ENCODE measurements at places on chromosomes 16 and 17. TPM values are rescaled to one million over a fixed set of nuclear protein-coding genes. Genes with fewer than 3 reads are reported as not detected.

DNA sequence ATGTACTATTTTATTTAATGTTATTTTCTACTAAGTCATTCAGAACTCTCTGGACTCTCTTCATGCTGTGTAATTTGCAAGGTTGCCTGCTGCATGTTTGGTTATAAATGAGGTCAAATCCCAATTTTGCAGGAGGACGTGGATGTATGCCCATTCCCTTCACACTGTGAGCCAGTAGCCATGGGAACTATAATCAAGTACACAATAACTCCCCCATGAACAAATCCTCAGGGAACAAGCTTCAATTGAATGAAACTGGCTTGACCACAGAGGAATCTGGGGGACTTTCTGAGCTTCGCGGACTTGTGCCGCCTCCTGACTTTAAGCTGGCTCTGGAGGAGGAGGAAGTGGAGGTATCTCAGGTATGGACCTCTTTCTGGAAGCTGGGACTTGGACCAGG is 14.6 kb upstream of the KCTD13 start:
- H3K4me1 ChIP-seq = peaks cover 6% of the 10 kb centered on the region
- peak; percentile 10 for DNase-seq
- H3K27me3 ChIP-seq = no peaks in the 10 kb centered on the region
- H3K36me3 ChIP-seq = no peaks in the 10 kb centered on the region
- H3K27ac ChIP-seq = no peak overlapping the region

ELMO3 gene
- polyA plus RNA-seq = not detected

PIRT gene
- polyA plus RNA-seq = not detected

- no peak overlapping the region for H3K4me3 ChIP-seq
- H3K36me3 ChIP-seq = no peaks in the 10 kb centered on the region
- H3K27ac ChIP-seq = no peak overlapping the region
- H3K27me3 ChIP-seq = no peaks in the 10 kb centered on the region
Observed at GRCh38 chr16:81997738-81998137, 13.5 kb downstream of the SDR42E1 start.

GRCh38 chr16:78310990-78311561 is 211.6 kb downstream of the WWOX start:
- no peak for DNase-seq
- no peak overlapping the region for H3K27ac ChIP-seq
- H3K36me3 ChIP-seq = no peaks in the 10 kb centered on the region
- no peaks in the 10 kb centered on the region for H3K4me1 ChIP-seq
- H3K4me3 ChIP-seq = no peak overlapping the region

E4F1 gene
- polyA plus RNA-seq = 0.58 TPM

EVPL gene
- 0.15 TPM for polyA plus RNA-seq

DNA sequence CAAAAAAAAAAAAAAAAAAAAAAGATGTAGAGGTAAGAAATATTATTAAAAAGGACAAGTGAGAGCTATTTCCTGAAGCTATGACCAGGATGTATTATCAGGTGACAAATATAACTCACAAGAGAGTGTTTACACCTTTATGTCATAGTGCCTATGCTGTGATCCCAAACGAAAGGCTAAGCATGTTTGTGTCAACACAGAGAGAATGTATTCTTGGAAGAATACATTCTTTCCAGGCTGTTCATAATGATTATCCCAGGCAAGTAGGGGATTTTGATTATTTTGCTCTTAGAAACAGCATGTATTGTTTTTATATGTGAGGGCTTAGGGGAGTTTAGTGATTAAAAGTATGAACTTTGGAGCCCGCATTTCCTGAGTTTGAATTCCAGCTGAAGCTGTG is 175.0 kb downstream of the SPECC1 start:
- no peaks in the 10 kb centered on the region for H3K27me3 ChIP-seq
- DNase-seq = no peak
- H3K4me1 ChIP-seq = peaks cover 9% of the 10 kb centered on the region
- H3K27ac ChIP-seq = no peak overlapping the region
- no peak overlapping the region for H3K4me3 ChIP-seq
- no peaks in the 10 kb centered on the region for H3K36me3 ChIP-seq

- no peak overlapping the region for H3K4me3 ChIP-seq
- no peaks in the 10 kb centered on the region for H3K36me3 ChIP-seq
- no peak overlapping the region for H3K27ac ChIP-seq
- H3K4me1 ChIP-seq = no peaks in the 10 kb centered on the region
- no peak for DNase-seq
Observed at GRCh38 chr16:15581127-15581815, 61.7 kb downstream of the MARF1 start.

MT4 gene
- not detected for polyA plus RNA-seq

DNA sequence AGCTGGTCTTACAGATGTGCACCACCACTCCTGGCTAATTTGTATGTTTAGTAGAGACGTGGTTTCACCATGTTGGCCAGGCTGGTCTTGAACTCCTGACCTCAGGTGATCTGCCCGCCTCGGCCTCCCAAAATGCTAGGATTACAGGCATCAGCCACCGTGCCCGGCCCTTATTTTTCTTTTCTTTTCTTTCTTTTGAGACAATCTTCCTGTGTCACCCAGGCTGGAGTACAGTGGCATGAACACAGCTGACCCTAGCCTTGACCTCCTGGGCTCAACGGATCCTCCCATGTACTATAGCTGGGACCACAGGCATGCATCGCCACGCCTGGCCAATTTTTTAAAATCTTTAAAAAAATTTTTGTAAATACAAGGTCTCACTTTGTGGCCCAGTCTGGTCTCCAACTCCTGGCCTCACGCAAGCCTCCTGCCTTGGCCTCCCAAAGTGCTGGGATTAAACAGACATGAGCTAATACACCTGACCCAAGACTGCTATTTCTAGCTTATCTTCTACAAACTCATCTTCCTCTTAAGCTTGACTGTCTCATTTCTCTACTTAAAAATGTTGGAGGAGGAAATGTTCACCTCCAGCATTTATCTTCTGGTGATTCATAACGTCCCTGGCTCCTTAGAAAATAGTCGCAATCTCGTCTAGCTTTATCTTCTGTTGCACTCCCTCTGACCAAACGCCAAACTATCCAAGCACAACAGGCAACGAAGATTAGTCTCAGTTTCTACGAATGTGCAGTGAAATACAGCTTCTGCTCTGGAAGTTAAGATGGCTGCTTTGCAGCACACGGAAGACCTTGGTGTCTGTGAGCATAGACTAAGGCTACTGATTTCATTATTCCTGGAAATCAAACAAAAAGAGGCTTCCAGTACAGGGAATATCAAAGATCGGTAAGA is 8.2 kb upstream of the TMEM94 start:
- no peak for DNase-seq
- no peaks in the 10 kb centered on the region for H3K27me3 ChIP-seq
- H3K27ac ChIP-seq = no peak overlapping the region
- H3K36me3 ChIP-seq = no peaks in the 10 kb centered on the region

CLEC18B gene
- 0.42 TPM for polyA plus RNA-seq

TMC7 gene
- polyA plus RNA-seq = 0.38 TPM

- peak; percentile 79 for DNase-seq
- H3K4me3 ChIP-seq = peak overlapping the region; percentile 51
- H3K4me1 ChIP-seq = peaks cover 14% of the 10 kb centered on the region
Observed at GRCh38 chr17:50559674-50560184, 786 bp upstream of the CACNA1G start.

SYCE1L gene
- 5.6 TPM for polyA plus RNA-seq

NACA2 gene
- polyA plus RNA-seq = not detected

GRCh38 chr17:78316867-78317789 is 42.7 kb downstream of the SOCS3 start:
- H3K4me3 ChIP-seq = no peak overlapping the region
- no peak for DNase-seq
- no peaks in the 10 kb centered on the region for H3K36me3 ChIP-seq
- H3K27ac ChIP-seq = peak overlapping the region; percentile 76

DNA sequence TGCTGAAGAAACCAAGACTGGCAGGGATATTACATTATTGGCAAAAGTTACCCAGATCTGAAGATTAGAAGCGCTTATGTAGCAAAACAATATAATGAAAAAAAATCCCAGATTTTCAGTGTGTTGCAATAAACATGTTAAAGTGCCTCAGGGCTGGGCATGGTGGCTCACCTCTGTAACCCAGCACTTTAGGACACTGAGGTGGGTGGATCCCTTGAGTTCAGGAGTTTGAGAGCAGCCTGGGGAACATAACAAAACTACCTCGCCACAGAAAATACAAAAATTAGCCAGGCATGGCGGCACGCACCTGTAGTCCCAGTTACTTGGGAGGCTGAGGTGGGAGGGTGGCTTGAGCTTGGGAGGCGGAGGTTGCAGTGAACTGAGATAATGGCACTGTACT is 6.8 kb downstream of the ZNF207 start:
- H3K27me3 ChIP-seq = no peaks in the 10 kb centered on the region
- no peak overlapping the region for H3K4me3 ChIP-seq
- H3K36me3 ChIP-seq = no peaks in the 10 kb centered on the region
- H3K27ac ChIP-seq = no peak overlapping the region

PDIA2 gene
- 0.04 TPM for polyA plus RNA-seq

- no peaks in the 10 kb centered on the region for H3K4me1 ChIP-seq
- no peaks in the 10 kb centered on the region for H3K27me3 ChIP-seq
- H3K4me3 ChIP-seq = no peak overlapping the region
- no peak overlapping the region for H3K27ac ChIP-seq
- no peaks in the 10 kb centered on the region for H3K36me3 ChIP-seq
- no peak for DNase-seq
Observed at GRCh38 chr17:37312137-37312923, 63.5 kb upstream of the C17orf78 start.

DNA sequence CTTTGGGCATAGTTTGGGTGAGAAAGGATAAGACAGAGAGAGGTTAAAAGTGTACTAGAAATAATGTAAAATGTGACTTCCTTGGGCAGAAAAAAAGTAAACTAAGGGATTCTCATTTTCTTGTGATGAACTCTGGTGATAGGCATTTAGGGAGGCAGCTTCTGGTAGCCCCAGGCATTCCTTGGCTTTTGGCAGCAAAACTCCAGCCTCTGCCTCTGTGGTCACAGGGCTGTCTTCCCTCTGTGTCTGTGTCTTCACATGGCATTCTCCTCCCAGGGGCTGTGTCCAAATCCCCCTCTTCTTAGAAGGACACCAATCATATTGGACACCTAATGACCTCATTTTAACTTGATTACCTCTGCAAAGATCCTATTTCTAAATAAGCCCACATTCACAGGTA is 54.7 kb downstream of the HS3ST3B1 start:
- no peak for DNase-seq
- no peaks in the 10 kb centered on the region for H3K27me3 ChIP-seq
- no peak overlapping the region for H3K4me3 ChIP-seq
- H3K27ac ChIP-seq = no peak overlapping the region
- peaks cover 3% of the 10 kb centered on the region for H3K4me1 ChIP-seq
- no peaks in the 10 kb centered on the region for H3K36me3 ChIP-seq

DNA sequence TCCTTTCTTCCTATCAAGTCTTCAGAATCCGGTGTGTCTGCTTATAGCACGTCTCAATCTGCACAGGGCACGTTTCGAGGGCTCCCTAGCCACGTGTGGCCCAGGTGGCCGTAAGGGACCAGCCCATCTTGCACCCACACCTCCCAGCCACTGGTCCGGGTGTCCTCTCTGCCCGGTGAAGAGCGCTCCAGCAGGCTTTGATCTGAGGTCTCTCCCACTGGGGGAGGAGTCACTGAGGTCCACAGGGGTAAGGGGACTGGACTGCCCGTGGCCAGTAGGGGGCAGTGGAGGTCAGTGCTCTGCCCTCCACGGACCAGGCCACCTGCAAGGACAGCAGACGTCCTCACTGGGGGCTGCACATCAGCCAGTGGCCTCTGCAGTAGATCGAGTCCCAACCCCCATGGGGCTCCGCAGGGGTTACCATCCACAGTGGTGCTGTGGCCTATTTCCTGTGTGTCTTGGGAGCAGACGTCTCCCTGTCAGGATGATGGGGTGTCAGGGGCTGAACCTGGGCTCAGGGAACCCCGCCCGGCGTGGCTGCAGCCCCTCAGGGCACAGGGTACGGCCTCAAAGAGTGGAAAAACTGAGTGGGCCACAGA is 204.1 kb upstream of the CIBAR2 start:
- H3K36me3 ChIP-seq = no peaks in the 10 kb centered on the region
- H3K27me3 ChIP-seq = no peaks in the 10 kb centered on the region
- no peak overlapping the region for H3K27ac ChIP-seq
- DNase-seq = no peak
- no peak overlapping the region for H3K4me3 ChIP-seq

DNA sequence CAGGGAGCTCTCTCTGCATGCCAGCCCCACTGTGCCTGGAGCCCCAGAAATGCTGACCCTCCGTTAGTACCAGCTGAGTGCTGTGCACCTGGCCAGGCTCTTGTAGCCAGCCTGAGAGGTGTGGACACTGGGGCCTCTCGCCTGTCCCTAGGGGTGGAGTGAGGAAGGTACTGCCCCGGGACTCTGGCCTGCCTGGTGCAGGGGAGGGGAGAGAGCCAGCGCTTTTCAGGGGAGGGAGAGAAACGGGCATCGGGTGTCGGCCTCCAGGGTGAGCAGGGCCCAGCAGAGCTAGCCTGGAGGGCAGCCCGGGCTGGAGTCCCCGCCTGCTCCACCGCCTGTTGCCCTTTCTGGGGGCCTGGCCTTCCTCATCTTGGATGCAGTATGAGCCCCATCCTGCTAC is 13.1 kb downstream of the MAP2K3 start:
- no peak overlapping the region for H3K27ac ChIP-seq
- H3K4me3 ChIP-seq = no peak overlapping the region
- no peak for DNase-seq
- no peaks in the 10 kb centered on the region for H3K4me1 ChIP-seq
- H3K27me3 ChIP-seq = no peaks in the 10 kb centered on the region
- no peaks in the 10 kb centered on the region for H3K36me3 ChIP-seq
